ENCODE measurements at places on chromosomes 5 and 9.

DNA sequence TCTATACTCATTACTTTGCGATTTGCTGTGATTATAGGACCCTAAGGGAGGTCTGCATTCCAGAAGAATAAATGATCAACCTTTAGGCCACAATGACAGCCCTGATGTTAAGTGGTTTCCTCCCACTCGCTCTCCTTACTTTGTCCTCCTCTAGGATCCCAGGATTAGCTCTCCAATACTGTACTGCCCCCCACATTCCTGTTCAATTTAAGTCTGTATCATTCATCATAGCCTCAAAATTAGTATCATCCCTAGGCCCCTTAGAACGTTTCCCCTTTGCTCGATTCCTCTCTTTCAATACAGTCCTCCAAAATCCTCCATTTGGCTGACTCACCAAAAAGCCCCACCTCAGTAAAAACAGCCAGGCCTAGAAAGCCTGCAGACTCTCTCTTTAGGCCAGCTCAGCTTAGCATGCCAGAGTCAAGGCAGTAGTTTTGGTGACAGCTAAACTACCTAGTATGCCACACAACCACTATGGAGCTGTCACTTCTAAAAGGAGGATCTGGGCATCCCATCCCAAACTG lies 24.4 kb downstream of the RNF145 start:
- DNase-seq, result no peak

DNA sequence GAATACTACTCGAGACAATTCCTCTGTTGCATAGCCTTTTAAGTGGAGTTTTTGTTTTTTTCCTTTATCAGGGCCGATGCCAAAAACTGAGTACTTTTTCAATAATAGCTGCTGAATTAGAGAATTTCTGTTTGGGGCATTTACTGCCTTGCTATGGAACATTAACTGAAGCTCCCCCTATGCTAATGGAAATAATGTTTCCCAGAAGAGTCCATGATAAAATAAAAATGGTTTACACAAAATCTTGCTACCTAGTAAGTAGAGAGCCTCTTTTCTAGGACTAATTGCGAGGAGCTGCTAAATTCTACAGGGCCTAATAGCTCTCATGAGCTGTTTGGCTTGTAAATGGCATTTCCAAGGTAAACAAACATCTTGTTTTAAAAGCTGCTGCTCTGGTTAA lies 128.2 kb upstream of the MYO10 start:
- no peak for DNase-seq

- DNase-seq, result no peak
These were observed 359.6 kb upstream of the SLC24A2 start for GRCh38 chr9:20148416-20148815.

- DNase-seq, result no peak
These were observed 249.0 kb upstream of the WWC1 start for GRCh38 chr5:168042284-168043068.

DNA sequence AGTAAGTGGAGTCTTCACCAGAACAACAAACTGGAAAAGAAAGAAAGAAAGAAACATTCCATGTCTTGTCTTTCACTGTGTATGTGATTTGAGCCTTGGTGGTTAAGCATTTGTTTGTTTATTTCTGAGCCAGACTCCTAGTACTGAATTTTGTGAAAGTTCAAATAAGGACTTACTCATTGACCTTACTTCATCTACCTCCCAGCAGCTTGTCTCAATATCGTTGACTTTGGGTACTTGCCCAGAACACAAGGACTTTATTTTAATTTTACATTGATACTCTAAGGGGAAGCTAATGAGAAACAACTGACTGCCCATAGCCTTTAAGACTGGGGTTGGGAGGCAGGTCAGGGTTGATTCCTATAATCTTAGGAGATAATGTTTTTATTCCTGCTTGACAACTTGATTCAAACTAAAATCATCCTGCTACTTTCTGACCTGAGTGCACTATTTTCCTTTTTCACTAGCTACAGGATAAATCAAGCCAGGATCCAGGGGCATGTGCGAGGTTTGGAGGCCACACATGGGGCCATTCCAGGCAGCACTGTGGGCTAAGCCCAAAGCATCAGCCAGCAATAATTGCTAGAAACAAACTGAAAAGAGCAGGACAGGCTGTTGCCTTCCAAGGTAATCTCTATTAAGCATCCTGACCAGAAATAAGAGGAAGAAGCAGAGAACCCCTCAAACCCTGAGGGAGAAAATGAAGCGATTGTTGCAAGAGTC lies 138.9 kb upstream of the RUSC2 start:
- DNase-seq, result no peak

DNA sequence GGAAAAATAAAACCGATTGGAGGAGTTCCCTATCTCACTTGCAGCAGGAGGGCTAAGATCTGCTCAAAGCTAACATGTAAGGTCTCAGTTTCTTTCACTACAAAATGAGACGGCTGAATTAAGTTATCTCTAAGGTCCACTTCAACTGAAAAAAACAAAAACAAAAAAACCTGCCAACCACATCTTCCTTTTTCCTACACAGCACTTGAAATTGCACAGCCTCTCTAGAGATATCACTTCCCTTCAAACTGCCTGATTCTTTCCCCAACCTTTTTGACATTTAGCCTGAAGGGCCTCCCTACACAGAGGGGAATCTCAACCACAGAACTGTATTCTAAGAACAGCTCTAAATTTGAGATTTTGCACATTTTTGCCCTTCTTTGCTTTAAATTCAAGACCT lies 227.9 kb upstream of the TARS1 start:
- peak; percentile 46 for DNase-seq

GRCh38 chr5:65481171-65481581 lies 544 bp downstream of the ADAMTS6 start:
- DNase-seq, result no peak

DNA sequence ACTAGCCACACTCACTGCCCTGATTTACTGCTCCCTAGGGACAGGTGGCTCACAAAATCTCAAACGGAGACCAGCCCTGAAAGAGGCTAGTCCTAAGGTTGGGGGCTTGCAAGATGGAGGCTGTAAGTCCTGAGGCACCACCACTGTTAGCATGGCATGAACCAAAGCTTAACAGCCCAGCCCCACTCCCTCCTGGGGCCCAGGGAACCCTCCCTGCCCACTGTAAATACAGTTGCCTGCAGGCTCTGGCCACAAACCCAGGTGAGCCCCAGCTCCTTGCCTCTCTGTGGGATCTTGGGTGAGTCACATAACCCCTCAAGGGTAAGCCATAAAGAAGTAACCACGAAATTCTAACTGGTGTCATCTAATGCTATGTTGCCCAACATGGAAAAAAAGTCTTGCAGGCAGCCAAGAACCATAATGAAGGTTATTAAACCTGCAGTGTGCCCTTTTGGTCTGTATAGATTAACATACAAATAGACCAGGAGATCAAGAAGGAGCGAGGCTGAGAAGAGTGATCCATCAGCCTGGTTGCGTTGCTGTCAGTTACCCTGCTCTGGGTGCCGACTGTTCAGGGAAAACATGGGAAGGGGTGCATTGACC lies 1.7 kb upstream of the POMT1 start:
- peak; percentile 70 for DNase-seq

GRCh38 chr5:74009502-74009901 lies 383.5 kb downstream of the ARHGEF28 start:
- DNase-seq, result no peak

GRCh38 chr9:7780261-7780988 lies 19.2 kb downstream of the DMAC1 start:
- no peak for DNase-seq

DNA sequence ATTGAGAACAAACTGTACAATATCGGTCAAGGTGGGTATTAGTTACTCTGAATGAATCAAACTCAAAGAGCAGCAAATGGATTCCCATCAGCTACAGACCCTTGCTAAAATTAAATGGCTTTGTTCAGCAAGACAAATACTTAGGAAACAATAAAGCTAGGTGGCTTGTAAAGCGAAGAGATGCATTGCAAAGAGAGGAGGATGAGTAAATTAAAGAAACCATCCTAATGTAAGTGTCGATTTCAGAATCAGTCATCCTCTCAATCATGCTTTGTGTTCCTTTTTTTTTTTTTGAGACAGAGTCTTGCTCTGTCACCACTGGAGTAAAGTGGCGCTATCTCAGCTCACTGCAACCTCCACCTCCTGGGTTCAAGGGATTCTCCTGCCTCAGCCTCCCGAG lies 359.2 kb upstream of the ZNF462 start:
- no peak for DNase-seq

GRCh38 chr5:171543148-171543815 lies 123.8 kb downstream of the FGF18 start:
- DNase-seq, result no peak

- DNase-seq, result peak; percentile 91
These were observed 5.7 kb downstream of the BRD3OS start for GRCh38 chr9:134030821-134031470.

GRCh38 chr9:2919347-2919746 lies 75.5 kb upstream of the PUM3 start:
- DNase-seq, result no peak
